Posterior vena cava (tissue), 2 donors: ENCODE measurements at places on chromosomes 6 and 20. TPM values are rescaled to one million over a fixed set of nuclear protein-coding genes. Genes with fewer than 3 reads are reported as not detected.

GRCh38 chr6:2476376-2476775, 231.0 kb upstream of the GMDS start:
- no peak for DNase-seq

DNA sequence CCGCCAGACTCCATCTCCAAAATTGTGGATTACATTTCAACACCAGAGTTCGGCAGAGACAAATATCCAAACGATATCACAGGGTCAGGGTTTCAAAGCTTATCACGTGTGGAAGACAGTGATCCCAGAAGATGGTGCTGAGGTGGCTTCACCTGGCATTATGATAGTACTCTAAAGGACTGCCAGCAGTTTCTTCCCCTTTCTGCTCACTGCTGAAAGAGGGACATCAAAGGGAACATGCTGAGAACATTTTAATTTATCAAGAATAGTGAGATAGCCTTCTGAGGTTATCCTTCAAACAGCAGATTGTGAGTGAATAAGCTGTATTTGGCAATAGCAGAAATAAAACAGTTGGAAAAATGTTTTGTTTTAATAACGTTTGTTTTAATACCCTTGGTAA, 79.7 kb downstream of the FIG4 start:
- DNase-seq = no peak

DNA sequence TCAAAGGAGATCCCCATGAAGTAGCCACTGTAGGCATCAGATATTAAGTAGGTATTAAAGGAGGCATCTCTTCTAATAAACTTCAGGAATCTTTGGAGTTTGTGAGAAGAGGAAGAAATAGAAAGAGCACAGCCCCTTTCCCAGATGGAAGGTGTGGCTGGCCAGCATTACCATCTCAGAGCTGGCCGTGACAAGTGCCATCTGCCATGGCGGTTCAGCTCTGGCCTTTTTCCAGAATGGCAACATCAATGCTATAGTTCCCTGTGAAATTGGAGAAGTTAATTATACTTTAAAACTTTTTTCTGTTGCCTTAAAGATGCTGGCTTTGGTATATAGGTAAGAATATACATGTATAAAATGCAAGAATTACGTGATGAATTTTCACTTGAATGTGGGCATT, 51.9 kb upstream of the MCUR1 start:
- no peak for DNase-seq

GRCh38 chr6:113755449-113756289, 101.5 kb upstream of the MARCKS start:
- DNase-seq = no peak

- DNase-seq = no peak
These were observed 973.3 kb downstream of the KIF16B start for GRCh38 chr20:15599961-15600360.

- DNase-seq = peak; percentile 1
These were observed 19.9 kb upstream of the RIPOR3 start for GRCh38 chr20:50711113-50711825.

DNA sequence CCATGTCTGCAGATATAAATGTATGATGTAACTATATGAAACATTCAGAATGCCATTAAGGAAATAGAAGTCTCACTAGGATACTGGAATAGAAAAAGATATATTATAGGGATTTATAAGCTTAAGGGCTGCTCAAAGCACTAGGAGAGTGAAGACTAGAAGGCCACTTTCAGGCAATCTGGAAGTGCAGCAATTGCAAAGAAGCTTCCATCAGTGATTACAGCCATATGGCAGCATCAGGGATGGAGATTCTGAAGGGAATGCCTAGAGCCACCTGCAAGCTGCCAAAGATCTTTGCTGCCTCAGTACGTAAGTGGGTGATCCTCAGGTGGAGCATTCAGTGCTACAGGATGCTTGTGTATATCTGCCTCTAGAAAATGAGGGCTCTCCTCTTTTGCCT, 796.2 kb upstream of the EPHA7 start:
- no peak for DNase-seq

- no peak for DNase-seq
These were observed 315.4 kb upstream of the JARID2 start for GRCh38 chr6:14930366-14930989.

DNA sequence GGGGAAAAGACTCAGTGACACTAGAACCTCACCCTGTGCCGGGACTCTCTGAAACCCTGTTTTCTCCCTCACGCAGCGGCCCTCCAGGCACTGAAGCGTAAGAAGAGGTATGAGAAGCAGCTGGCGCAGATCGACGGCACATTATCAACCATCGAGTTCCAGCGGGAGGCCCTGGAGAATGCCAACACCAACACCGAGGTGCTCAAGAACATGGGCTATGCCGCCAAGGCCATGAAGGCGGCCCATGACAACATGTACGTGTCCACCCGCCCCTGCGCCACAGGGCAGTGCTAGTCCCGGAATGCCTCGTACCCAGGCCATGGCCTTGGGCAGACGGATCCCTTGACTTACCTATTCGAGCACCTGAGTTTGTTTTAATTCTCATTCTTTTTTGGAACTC, 37.2 kb downstream of the CHMP4B start:
- DNase-seq = no peak

GRCh38 chr6:102356170-102356569, 962.7 kb downstream of the GRIK2 start:
- DNase-seq = peak; percentile 29

DNA sequence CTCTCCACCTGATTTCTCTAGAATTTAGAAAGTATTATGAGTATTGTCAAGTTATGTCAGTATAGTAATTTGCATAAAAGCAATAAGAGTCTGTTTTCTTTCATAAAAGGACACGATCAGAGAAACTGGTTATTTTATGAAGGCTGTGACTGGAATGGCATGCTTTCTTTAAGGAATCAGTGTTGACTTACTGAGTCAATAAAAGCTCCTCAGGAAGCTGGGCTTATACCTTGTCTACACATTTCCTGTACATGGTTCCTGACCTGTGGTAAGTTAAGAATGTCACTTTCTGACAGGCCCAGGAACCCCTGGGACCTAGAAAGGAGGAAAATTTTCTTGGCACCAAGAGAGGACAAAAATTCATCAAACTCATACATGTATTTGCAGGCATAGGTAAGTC, 1224.0 kb upstream of the ADGRB3 start:
- DNase-seq = no peak

DNA sequence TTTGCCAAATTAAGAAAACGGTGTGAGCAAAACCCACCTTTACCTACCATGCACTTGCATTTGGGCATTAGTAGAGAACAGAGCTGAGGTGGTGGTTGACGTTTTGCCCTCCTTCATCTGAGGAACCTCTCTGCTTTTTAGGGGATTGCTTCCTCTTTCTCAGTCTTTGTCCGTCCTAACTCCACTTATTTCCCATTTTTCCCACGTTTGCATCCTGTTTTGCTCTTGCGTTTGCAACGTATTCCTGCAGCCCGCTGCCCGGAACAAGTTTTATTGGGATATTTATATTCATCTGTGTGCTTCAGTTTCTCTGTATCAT, 374 bp upstream of the SERINC1 start:
- DNase-seq = no peak

DNA sequence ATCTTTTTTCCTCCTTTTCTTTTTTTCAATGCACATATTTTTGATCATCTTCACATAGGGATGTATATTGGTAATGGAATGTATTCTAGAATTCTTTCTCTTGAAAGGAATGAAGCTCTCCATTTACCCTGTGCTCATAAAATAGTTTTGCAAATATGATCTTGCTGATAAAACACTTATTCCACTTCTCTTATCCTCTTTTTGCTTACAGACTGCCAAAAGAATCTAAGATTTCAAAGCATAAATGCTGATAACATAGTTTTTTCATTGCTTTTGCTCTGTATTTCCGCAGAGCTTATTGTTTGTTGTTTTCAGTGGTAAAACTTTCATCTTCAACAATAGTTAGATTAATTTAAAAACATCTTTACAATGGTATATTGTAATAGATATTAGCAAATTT, 350.5 kb downstream of the PAX1 start:
- no peak for DNase-seq

GRCh38 chr6:118586746-118587485, 38.8 kb downstream of the PLN start:
- no peak for DNase-seq

DNA sequence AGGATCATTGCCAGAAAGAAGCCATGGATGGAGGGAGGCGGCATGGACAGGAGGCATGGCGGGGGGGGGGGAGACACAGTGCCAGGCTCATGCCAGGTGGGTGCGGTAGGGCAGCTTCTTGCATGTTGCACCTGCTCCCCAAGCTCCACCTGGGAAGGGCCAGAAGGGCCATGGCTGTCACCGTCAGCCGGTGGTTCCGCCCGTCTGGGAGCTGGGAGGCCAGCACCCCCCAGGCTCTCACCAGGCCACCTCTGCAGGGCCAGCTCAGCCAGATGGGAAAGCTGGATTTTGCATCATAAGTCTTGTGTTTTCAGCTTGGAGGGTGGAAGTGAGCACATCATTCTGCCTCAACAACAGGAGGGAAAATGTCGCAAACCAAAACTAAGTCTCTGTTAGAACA, 404.7 kb downstream of the TAF4 start:
- no peak for DNase-seq

DNA sequence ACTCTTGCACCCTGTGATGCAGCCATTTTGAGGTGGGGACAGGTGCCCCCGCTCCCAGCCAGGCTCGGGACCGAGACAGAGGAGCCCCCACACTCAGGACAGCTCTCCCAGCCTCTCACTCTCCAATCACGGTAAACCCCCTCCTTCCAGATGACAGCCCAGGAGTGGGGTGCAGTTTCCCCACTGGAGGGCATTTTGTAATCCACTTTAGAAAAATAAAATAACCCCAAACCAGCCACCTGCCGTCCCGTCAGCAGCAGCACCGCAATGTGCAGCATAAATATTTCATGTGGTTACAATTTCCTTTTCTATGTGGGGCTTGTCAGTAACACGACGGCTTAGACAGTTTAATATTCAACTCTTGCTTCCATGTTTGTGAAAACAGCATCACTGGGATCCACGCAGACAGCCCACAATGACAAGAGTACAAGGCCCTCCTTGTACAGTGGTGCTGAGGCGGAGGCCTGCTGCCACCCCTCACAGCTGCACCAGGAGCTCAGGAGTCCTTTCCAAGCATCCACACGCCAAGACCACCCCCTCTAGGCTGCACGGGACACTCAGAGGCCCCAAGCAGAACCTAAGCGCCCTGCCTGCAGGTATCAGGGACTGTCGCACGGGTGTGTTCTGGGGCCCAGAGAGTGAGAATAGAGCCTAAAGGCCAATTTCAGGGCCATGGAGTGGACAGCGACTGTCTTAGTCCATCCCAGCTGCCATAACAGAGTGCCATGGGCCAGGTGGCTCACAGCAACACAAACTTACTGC, 116.7 kb downstream of the JPH2 start:
- no peak for DNase-seq

DNA sequence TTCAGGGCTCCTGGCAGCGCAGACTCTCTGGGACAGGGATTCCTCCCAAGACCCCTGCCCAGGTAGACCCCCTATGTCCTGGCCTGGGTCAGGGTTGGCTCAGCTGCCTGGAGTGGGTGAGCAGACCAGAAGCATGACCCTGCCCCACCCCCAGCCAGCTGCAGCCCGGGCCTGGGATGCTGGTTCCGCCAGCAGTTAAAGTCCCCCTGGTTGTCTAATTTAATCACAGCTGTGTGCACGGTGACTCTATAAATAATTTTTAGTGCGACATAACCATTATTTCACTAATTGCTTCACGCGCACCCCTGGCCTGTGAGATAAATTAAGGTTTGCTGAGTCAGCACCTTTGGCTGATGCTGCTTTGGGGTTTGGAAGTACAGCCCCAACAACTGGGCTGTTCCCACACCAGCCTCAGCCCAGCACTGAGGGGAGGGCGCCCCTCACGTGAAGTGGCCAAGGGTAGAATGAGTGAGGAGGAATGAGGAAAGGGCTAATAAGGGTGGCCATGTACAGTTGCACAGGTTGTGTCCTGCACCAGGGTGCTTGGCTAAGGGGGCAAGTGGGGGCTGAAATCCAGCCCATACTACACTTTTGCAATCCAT, 26.1 kb upstream of the CDH22 start:
- no peak for DNase-seq

GRCh38 chr6:106495014-106495413, 134.3 kb downstream of the RTN4IP1 start:
- no peak for DNase-seq

DNA sequence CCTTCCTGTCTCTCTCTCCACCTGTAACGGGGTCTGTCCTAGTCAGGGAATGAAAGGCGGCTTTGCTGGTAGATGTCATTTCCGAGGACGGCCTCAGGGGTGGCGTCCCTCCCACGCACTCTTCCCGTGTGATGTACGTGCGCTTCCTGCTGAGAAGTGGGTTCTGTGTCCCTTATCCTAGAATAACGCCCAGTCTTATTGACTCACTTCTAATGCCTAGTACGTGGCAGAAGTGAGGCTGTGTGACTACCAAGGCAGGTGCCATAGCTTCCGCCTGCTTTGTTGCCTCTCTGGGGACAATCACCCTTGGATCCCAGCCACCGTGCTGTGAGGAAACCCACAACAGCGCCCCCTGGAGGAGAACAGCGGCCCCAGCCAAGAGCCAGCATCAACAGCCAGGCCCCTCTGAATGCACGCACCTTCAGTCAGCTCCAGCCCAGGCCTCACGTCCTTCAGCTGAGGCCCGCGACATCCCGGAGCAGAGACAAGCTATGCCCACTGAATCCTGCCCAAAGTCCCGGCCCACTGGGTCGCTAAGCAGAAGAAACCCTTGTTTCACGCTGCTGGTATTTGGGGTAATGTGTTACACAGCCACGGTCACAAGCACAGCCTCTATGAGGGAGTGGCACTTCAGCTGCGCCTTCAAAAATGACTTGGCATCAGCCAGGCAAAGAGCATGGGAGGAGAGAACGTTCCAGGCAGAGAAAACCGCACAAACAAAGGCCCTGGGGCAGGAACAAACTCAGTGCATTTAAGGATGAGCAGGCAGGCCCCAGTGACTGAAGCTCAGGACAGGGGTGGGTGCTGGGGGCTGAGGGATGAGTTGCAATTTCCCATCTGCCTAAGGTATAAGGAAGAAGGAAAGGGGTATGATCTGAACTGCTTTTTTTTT, 224.2 kb downstream of the NFATC2 start:
- DNase-seq = no peak

The THBS2 gene
- total RNA-seq = 373 TPM

The FAM162B gene
- total RNA-seq = 3.9 TPM

The KCNK5 gene
- 2.1 TPM for total RNA-seq

The TREML1 gene
- 0.57 TPM for total RNA-seq

The CDH26 gene
- total RNA-seq = 0.52 TPM

The BHLHE23 gene
- not detected for total RNA-seq

The SLC44A4 gene
- total RNA-seq = 0.65 TPM

The RSPH9 gene
- total RNA-seq = 0.19 TPM

The RGS17 gene
- 0.62 TPM for total RNA-seq

The C6orf118 gene
- total RNA-seq = not detected

The F13A1 gene
- 494 TPM for total RNA-seq

The PHACTR1 gene
- 9.0 TPM for total RNA-seq

The PHF3 gene
- 41.0 TPM for total RNA-seq

The NNAT gene
- total RNA-seq = 0.52 TPM

The FUT9 gene
- total RNA-seq = not detected
